Stimulated activated naive CD8-positive, alpha-beta T cell treated with anti-CD3 and anti-CD28 coated beads, Interleukin-15, Interleukin-2, amounts not matched to agents 100 U/mL and 50 U/mL, for 24 hours (primary cell): ENCODE measurements at places on chromosomes 6 and 20.

- DNase-seq: no peak
Observed at GRCh38 chr20:38152175-38152620, 12.9 kb downstream of the TGM2 start.

- no peak for DNase-seq
Observed at GRCh38 chr20:11232896-11233295, 559.1 kb upstream of the JAG1 start.

- no peak for DNase-seq
Observed at GRCh38 chr6:45808917-45809316, 206.7 kb downstream of the CLIC5 start.

- DNase-seq: no peak
Observed at GRCh38 chr6:161029195-161029809, 37.7 kb downstream of the MAP3K4 start.

GRCh38 chr20:1696521-1697209 is 39.1 kb upstream of the SIRPG start:
- no peak for DNase-seq

DNA sequence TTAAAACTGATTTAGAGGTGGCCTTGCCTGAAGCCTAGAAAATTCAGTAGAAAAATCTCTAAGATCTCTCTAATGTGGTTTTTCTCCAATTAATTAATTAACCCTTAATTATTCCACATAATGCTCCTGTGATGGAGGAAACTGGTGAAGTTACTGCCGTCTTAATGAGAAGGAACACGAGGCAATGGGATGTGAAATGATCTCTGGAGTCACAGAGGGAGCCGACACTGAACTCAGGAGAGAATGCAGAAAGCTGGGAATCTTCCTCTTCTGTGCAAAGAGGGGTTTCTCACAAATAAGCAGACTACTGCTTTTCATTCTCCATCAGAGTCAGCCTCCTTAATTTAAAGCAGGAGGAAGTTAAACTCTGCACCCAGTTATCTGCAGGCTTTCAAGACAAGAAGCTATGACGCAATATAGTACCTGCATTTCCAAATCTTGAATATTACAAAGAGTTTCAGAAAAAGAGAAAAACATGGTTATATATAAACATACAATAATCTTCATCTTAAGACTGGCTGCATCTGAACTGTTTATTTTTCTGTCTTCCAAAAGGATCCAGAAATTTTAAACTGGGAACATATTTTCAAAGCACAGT is 18.1 kb upstream of the SNRPB2 start:
- no peak for DNase-seq

GRCh38 chr6:105691081-105691480 is 288.2 kb upstream of the PREP start:
- DNase-seq: no peak

GRCh38 chr6:159736908-159737307 is 9.6 kb downstream of the WTAP start:
- no peak for DNase-seq

DNA sequence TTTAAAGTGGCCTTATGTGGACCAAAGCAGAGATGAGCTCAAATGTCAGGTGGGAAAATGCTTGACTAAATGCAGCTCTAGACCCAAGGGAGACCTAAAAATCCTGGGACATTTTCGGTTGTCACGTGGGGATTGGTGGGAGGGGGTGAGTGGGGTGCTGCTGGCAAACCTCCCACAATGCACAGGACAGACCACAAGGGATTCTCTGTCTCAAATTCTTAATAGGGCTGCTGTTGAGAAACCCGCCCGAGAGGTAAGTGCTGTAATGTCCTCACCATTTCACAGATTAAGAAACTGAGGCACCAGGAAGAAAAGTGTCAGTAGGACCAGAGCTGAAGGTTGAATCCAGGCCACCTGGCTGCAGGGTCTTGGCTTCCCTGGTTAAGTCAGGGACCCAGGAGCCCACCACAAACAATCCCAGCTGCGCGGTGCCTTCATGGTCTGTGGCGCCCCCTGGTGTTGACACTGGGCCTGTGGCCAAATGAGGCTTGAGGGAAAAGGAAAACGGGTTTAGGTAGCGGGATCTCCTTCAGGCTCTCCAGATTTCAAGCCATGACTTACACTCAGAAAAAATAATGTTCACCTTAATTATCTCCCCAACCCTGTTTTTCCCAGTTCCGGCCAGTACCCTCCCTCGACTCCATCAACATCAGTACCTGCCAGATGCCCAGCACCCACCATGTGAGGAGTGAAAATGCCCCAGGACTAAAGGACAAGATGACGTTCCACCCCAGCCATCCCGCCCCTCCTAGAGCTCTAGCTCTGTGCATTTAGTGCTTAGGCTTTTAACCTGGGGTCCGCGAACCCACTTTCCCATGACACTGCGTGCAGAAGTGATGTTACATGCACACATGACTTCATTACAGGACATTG is 7.2 kb downstream of the HLA-G start:
- DNase-seq: peak; percentile 66

GRCh38 chr6:81572020-81572419 is 180.5 kb downstream of the TENT5A start:
- DNase-seq: no peak

DNA sequence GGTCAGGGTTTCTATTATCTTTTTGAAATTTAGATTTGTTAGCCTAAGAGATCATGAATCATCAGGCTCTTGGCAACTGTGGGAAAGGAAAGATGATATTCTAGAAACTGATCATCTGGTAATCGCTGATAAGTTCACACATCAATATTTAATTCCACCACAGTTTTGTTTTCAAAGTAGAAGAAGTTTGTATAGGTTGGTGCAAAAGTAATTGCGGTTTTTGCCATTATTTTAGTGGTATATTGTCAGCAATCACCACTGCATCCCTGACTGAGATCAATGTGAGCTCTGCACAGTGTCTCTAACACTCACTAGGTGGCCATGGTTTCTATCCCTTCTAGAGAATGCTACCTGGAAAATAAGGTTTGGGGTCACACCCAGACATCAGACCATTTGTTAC is 17.0 kb upstream of the PXDC1 start:
- DNase-seq: no peak

DNA sequence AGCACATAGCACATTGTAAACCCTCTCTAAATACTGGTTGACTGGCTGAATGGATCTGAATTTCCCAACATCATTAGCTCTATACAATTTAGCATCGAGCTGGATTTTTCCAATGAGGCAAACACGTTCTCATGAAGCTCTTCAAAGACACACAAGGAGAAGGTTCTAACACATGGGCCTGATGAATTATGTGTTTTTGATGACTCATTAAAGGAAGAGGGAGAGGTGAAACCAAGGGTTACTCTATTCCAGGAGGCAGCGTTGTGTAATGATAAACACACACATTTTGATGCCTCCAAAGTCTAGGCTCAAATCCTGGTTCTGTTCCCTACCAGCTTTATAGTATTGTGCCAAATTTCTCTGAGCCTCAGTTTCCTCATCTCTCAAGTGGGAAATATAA is 84.3 kb downstream of the PFDN4 start:
- DNase-seq: no peak

GRCh38 chr6:22029171-22029570 is 267.7 kb downstream of the PRL start:
- DNase-seq: no peak

DNA sequence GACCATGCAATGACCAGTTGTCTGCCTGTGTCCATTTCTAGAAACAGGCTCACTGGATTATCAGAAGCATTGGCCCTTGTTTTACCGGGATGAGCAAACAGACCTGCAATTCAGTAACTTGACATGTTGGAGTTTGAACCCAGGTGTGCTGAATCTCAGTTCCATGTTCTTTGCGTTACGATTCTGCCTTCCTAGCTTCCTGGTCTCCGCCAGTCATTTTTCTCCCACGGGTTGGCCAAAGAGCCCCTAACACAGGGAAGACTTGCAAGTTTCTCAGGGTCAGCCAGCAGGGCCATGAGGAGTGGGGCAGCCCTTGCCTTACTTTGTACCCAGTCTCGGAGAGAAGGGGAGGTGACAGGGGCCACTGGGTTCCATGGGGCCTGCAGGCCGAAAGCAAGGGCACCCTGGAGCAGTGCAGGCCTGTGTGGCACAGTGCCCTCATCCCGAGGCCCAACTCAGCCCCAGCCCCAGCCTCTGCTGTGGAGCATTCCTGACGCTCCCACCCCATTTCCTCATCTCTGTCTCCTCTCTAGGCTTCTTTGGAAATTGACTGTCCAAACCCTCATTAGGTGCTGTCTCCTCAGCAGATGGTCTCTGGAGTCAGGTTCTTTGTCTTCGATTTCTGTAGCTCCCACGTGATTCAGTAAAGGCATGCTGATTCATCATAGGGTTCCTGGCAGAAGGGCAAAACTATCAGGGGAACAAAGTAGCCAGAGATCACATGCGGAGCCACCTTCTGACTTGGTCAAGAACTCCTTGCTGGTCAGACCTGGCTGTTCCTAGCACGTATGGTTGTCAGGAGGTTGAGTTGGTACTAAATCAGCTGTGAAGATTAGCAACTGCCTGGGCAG is 23.6 kb downstream of the CDS2 start:
- DNase-seq: no peak

GRCh38 chr6:24408719-24409410 is 6.1 kb downstream of the MRS2 start:
- no peak for DNase-seq

GRCh38 chr6:7479801-7480266 is 61.6 kb upstream of the DSP start:
- no peak for DNase-seq

DNA sequence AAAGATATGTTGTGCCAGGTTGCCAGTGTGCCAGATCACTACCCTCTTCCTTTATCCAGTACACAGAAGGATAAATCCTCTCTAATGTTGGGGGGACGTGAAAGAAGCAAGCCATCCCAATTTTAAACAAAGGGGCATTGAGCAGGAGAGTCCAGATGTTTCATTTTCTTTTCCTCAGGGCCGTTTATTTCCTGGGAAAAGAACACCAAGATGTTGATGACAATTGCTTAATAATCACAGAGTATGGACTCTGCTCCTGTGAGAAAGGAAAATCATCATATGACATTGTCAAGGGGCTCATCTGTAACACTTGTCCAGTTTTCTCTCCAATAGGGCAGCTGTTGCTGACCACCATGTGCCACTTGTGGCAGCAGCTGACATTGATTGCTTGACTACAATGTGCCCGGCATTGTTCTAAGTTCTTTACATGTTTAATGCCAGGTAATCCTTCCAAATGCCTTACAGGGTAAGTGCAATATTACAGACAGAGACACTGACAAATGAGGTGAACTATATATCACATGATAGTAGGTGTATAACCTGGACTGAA is 161.4 kb downstream of the CD109 start:
- DNase-seq: no peak

- no peak for DNase-seq
Observed at GRCh38 chr6:6793388-6794250, 205.1 kb downstream of the LY86 start.

DNA sequence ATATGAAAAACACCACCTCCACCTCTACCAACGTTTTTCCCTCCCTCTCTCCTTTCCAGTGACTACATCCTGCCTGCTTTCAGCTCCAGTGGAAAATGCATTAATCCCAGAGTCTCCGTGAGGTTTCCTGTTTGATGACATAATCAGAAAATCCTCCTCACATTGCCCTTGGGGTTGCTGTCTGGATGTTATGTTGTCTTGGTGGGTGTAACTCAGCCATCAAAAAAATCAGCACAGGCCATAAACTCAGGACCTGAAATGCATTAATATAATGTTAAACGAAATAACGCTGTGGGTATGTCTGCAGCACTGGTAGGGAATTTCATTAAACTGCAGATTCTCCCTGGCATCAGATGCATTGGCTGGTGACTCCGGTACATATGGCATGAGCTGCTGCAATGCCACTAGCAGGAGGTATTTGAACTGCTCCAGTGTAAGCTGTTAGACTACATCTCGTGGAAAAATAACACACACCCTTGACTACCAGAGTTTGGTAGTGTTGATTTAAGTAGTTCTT is 297.8 kb downstream of the PRL start:
- no peak for DNase-seq
